Caco-2 (cell line): ENCODE measurements at places on chromosomes 7 and 10.
A peak's percentile ranks its signal among the peaks of the same experiment; 100 is the strongest.

DNA sequence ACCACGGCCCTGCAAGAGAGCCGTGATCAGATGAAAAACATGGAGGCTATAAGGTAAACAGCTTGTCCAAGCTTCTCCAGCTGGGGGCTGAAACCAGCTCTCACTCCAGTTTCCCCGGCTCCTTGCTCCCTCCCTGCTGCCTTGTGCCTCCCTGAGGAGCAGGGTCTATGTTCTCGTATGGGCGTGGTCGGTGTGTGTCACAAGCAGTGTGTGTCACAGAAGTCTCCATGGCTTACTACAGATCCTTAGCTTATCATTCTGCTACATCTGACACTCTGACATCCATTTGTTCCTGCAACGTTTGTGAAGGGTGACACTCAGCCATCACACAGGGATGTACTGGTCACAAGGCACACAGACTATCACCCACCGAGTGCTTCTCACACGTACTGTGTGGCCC is 54.6 kb downstream of the CSGALNACT2 start:
- no peak for DNase-seq

DNA sequence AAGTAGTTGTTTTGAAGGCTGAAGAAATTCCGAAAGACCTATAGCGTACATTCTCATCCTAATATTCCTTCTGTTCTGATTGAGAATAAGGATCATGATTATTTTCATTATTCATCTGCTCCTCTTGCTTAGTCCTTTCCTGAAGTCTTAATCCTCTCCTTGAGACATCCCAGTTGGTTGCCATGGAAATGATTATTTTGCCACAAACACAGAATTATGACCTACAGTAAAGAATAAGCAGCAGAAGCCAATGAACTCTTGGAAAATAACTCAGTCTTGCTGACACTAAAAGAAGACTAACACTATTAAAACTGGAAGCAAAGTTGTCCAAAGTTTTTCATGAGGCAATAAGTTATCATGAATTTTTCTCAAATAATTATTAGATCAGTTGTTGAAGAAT is 47.8 kb upstream of the JAZF1 start:
- no peak for DNase-seq

DNA sequence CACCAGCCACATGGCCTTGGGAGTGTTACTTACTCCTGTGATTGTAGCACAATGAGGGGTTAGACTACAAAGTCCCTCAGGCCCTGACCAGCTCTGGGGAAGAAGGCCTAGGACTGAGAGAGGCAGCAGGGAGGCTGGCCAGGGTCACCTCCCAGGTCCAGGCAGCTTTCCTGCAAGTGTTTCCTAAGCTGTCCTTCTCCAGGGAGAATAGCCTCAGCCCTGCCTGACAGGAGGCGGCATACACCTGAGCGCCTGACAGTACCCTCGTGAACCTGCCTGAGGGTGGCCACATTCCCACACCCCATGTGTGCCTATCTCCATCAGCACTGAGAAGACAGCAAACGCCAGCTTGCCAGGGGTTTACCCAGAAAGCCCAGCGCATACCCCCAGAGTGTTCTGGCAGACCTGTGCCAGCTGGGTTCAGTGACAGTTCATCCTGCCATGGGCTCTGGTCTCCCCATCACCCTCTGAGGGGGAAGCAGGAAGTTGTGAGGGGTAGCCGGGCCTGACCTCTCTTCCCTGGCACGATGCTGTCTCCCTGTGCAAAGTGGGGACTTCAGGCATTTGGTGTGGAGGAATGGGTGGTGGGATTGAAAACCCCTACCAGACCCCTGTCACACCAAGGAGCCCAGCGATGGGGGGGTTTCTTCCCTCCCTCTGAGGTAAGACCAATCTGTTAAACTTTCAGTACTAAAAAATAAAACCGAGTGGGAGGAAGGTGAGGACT is 56.3 kb upstream of the CAMK2B start:
- DNase-seq: no peak

DNA sequence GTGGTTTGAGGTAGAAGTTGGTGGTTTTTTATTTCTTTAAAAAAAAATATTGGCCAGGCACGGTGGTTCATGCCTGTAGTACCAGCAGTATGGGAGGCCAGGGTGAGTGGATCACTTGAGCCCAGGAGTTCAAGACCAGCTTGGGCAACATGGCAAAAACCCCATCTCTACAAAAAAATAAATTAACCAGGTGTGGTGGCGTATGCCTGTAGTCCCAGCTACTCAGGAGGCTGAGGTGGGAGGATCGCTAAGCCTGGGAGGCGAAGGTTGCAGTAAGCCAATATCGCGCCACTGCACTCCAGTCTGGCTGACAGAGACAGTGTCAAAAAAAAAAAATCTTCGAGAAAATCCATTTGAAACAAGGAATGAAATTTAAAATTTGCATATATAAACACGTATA is 1.1 kb downstream of the IL2RA start:
- DNase-seq: no peak

DNA sequence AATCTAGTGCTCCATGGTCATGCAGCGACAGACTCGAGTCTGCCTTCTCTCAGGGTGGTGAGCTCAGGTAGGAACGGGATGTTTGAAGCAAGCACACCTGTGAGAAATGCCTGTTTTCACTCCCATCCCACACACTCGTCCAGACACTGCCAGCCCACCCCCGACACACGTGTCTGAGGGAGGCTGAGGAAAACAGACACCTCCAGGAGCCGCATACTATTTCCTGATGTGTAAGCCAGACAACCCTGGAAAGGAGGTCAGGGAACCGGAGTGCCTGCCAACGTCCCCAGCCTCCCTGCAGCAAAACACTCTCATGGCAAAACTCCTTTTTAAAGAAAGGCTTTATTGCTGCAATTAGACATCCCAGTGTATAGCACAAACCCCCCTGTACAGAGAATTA is 80.2 kb downstream of the ALOX5 start:
- no peak for DNase-seq

GRCh38 chr10:53713431-53713830 is 940.8 kb upstream of the MBL2 start:
- DNase-seq: no peak

DNA sequence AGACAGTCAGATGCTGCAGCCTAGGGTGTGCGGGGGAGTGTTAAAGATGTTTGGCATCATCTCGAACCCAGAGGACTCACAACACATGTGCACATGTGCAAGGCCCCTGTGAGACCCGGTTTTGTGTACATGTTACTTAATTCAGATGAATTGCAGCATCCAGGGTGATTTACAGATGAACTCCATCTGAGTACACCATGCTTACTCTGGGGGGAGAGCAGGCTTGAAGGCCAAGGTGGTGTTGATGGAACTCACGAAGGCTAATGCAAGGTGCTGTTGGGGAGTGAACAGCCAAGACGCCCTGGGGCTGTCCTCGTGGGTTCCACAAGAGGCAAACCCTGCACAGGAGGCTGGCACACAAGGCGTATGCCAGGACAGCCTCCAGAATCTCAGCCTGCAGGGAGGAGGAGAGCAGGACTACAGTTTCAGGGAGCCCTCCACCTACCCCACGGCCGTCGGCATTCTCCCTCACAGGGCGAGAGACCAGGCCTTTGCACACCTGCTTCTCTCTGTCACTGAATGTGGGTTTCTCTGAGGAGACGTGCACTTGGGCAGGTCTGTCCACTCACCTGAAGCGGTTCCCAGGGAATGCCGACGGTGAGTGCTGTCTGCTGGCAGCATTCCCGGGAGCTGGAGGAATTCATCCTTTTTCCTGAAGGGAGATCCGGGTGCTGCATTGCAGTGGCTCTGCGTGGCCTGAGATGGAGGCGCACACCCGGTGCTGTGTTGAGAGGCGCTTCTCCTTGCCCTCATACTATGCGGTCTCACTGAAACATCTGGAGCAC is 178.5 kb upstream of the RNF32 start:
- no peak for DNase-seq

- no peak for DNase-seq
Observed at GRCh38 chr7:4745971-4746919, 29.2 kb upstream of the AP5Z1 start.

GRCh38 chr7:102417105-102417504 is 16.3 kb upstream of the ORAI2 start:
- no peak for DNase-seq

DNA sequence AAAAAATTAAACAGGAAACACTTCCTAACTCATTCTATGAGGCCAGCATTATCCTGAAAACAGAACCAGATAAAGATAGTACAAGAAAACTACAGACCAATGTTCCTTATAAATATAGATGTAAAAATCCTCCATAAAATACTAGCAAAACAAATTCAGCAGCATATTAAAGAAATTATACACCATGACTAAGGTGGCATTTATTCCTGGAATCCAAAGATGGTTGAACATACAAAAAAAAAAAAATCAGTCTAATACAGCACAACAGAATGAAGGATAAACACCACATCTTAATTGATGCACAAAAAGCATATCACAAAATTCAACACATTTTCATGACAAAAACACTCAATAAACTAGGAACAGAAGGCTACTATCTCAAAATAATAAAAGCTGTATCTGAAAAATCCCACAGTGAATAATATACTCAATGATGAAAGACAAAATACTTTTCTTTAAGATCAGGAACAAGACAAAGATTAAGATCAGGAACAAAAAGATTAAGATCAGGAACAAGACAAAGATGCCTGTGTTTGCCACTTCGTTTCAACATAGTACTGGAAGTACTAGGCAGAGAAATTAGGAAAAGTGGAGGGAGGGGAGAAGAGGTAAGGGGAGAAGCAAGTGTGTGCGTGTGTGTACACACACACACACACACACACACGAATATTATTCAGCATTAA is 95.6 kb downstream of the SNX13 start:
- no peak for DNase-seq

- no peak for DNase-seq
Observed at GRCh38 chr7:87875151-87876039, 765 bp downstream of the SLC25A40 start.

DNA sequence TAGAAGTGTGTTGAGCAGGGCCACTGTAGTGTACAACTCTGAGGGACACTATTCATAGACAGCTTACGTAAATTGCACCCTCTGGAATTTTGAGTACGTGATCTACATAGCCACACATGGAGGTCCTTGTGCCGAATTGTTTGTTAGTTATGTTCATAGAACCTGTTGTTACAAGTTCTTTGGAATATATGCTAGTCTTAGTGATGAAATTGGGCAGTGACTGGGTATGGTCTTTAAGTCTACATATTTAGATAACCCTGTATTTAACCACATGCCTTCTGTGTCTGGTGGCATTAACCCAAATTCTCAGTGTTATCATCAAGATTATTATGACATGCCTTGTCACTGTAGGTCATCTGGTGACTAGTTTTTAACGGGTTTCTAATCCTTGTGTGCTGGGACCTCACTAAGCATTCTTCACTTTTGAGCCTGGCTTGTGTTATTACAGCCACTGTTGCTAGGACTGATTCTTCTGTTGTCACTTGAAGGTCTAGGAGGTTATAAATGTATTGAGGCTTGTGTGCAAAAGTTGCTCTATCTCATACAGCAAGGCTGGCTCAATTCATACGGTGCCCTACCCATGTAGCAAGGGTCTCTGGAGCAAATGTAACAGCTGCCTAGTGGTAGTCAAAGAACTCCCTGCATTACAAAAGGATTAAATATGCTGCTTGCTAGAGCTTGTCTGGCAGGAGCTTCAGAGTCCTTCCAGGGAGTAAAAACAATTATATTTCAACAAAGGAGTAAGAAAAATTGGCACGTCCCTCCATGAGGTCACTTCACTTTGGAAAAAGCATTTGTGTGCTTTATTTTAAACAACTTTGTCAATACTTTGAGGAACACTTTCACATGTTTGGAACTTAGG is 65.4 kb downstream of the CDK14 start:
- DNase-seq: no peak

DNA sequence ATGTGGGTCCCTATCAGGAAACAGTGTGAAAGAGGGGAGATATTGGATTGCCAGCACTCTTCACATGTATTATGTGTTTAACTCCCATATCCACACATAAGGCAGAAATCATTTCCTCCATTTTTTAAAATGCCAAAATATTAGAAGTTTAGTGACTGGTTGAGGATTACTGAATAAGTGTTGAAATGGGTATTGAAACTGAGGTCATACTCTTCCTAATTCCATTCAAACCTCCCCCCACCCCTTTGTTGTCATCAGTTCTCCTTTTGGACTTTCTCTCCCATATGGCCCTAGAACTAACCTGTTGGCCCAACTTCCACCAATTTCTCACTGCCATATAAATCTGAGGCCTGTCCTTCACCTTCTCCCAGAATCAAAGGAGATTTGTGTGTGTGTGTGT is 81.6 kb downstream of the EVX1 start:
- no peak for DNase-seq

DNA sequence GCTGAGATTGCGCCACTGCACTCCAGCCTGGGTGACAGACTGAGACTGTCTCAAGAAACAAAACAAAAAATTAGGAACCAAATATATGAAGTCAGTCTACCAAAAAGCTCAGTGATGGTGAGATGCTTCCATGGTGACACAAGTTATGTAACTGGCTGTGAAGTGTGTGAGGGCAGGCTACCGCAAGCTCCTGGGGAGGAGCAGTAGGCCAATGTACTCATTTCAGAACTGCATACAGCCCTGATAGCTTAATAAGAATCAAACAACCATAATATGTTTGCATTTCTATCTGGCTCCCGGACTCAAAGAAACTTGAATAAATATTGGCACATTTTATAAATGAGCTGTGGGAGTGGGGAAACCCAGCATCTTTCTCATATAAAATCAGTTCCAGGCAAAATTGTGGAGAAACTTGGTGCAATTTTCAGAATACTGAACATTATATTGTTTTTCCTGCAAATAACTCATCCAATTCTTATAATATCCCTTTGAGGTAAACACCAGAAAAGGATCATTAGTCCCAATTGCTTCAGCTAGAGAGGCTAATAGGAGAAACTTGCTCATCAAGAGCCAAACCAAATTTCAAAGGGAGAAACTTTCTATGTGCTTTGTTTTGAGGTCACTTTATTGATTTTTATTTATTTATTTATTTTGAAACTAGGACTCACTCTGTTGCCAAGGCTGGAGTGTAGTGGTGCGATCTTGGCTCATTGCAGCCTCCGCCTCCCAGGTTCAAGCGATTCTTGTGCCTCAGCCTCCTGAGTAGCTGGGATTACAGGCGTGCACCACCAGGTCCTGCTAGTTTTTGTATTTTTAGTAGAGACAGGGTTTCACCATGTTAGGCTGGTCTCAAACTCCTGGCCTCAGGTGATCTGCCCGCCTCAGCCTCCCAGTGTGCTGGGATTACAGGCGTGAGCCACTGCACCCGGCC is 127.0 kb downstream of the SORCS1 start:
- no peak for DNase-seq

DNA sequence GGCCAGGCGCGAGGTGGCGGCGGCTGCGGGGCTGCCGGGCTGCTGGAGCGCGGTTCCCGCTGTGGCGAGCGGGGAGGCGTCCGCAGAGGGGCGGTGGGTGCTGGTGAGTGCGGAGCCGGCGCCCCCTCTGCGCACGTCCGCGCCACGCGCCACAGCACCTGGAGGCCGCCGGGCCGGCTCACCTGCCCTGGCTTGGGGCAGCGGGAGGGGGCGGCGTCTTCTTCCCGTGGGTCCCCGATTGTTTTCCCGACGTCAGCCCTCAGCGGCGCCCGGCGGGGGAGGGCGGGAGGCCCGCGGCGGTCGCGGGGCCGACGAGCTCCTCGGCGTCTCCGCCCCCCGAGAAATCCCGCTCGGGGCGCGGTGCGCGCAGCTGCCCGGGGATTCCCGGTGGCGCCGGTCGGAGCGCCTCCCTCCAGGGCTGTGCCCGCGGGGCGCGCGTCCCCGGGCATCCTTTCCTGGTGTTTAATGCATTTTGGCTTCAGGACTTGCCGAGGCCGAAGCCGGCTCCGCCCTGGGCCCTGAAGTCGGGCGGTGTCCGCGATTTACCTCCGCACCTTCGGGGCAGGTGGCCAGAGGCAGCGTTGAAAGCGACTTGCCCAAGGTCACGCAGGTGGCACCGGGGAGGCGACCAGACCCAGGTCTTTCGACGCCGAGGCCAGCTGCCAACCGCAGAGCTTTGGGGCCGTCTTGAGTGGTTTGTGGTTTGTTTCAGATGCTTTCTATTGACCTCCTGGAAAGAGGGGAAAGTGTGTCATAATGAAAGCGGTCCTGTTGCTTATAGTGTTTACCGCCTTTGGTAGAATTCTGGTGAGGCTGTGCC is 561 bp downstream of the PLEKHA1 start:
- peak; percentile 71 for DNase-seq
